ENCODE measurements at places on chromosomes 11 and 22.

DNA sequence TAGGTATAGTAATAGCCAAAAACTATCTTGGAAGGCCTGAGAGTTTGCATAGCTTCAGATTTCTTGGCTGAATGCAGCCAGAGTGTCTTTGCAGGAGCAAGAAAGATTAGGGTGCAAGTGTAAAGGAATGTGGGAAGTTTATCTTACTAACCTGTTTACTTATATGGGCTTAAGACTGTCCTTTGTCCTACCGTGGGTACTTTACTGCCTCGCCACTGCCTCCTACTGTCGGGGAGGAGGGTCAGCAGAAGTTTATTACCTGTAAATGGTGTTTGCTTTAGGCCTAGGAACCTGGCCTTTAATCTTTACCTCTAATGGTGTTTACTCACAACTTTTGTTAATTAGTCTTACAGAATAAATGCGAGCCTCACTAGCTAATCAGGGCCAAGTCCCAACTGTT, 633.8 kb downstream of the DLG2 start:
- no peak for DNase-seq

GRCh38 chr11:16960250-16960649, 54.0 kb downstream of the PLEKHA7 start:
- no peak for DNase-seq

GRCh38 chr11:69644962-69645675, 4.2 kb downstream of the CCND1 start:
- DNase-seq: no peak

DNA sequence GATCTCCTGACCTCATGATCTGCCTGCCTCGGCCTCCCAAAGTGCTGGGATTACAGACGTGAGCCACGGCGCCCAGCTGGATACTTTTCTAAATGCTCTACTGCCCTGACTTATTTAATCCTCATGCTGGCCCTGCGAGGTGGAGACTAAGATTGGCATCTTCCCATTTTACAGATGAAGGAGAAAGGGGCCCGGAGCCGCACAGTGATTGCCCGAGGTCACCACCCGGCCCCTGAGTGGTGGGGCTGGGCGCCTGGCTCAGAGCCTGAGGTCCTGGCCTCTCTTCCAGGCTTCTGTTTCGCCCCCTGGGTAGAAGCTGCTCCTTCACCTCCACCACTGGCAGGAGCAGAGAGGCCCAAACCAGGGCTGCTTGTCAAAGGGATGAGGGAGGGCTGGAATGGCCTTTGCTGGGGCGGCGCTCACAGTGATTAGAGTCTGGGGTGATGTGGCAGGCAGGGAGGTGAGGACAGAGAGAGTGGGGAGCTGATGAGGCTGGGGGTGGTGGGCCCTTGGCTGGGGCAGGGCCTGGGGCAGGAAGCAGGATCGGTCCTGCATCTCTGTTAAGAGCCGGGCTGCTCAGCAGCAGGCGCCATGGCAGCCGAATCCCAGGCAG, 15.4 kb upstream of the MPPED1 start:
- no peak for DNase-seq

GRCh38 chr22:50581031-50581949, 1.4 kb downstream of the CHKB start:
- DNase-seq: no peak

GRCh38 chr11:61164606-61165424, 3.6 kb upstream of the VPS37C start:
- no peak for DNase-seq

DNA sequence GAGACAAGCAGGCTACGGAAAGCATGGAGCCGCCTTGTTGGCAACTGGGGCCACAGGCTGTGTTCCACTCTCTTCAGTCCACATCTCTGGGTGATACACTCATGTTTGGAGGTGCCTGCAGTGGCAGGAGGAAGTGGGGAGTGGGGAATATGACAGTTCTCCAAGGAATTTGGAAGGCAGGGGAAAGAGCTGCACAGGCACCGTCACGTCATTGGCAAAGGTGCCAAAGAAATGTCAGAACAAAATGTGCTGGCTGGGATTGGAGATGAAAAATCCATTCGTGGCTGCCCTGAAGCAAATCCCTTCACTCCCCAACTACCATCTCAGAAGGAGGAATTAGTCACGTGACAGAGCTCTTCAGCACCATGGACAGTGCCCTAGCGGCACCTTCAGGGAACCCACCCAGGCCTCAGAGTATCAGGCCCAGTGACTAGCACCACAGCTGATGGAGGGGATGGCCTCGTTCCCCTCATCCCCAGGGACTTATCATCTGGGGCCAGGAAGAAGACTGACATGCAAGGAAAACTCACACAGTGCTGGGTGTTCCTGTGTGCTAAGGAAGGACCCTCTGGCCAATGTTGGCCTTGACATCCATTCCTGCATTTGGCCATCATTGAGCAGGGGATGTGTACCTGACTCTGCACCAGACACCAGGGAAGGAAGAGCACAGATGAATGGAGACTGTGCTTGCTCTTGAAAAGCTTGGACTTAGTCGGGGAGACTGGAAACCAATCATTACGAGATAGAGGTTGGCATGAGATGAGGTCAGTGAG, 48.5 kb upstream of the PRDM11 start:
- no peak for DNase-seq

GRCh38 chr11:10942620-10943019, 84.8 kb upstream of the ZBED5 start:
- no peak for DNase-seq

DNA sequence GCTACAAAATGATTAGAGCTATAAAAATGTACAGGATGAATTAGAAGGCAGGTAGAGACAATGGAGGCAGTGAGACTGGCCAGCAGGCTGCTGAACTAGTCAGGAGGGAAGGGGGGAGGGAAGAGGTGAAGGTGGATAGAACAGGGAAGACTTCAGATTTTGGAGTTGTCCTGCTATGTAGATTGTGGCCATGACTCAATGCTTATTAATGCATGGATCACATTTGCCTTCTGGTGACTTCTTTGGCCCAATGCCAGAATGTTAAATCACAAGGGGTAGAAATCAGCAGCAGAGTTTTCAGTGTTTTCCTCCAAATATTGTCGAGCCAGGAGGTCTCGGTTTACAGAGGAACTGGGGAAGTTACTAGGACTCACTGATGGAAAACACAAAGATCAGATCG, 346.6 kb downstream of the AASDHPPT start:
- no peak for DNase-seq

DNA sequence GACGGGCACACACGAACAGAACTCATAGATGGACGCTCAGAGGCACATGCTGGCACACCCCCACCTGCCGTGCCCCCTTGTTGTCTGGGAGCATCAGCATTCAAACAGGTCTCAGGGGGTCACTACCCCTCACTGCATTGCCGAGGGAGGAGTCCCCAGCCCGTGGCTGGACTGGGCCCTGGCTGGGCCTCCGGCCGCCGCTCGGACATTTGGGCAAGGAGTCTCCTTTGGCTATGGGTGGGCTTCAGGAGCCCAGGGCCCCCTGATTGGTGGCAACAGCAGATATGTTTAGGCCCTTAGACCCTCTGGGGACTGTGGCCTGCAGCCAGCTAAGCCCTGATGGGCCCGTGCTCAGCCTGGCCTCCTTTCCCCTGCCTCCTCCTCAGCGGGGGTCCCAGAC, 41.9 kb downstream of the FLRT1 start:
- no peak for DNase-seq

DNA sequence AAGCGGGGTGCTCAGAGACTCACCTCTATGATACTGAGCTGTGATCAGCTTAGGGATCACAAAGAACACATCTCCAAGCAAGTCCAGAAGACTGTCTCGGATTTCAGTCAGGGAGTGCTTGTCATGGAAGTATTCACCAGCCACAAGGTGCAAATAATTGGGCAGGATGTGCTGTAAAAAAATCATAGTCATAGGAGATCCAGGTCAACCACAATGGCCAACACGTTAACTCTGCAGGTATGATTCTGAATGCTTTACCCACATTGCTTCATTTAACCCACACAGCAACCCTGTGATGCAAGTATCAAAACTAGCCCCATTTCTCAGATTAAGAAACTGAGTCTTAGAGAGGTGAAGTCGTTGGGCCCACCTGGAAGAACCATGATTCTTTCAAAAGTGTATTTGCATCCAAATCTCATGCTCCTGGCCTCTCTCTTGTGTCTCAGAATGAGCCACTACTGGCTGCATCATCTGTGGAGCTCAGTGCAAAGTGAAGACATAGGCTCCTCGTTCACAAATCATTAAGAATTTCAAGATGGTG, 179.3 kb downstream of the BCR start:
- DNase-seq: no peak

GRCh38 chr11:19442554-19442910, 201.8 kb upstream of the E2F8 start:
- no peak for DNase-seq

GRCh38 chr11:118663902-118664301, 15.5 kb downstream of the TREH start:
- DNase-seq: no peak

GRCh38 chr11:68997124-68997994, 15.7 kb downstream of the MRGPRF start:
- no peak for DNase-seq

DNA sequence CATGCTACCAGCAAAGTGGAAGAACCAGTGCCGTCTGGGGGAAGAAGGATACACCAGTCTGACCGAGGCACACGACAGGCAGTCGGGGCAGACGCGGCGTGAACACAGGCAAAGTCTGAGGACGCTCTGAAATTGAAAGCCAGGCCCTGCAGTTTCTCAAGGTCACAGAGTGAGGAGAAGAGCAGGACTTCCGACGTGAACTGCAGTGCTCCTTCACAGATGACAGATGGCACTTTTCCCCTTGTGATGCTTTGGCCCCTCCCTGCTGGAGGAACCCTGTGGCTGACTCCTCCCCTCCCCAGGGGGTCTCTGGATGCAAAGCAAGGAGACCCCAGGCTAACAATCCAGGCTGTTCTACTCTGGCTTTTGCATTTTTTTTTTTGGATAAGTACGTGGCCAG, 19.6 kb upstream of the JAM3 start:
- DNase-seq: no peak

GRCh38 chr22:47355776-47356510, 593.5 kb downstream of the TBC1D22A start:
- no peak for DNase-seq

GRCh38 chr11:63745304-63746170, 23.0 kb downstream of the ZFTA start:
- no peak for DNase-seq

GRCh38 chr11:109993786-109994185, 99.4 kb upstream of the ZC3H12C start:
- DNase-seq: no peak

DNA sequence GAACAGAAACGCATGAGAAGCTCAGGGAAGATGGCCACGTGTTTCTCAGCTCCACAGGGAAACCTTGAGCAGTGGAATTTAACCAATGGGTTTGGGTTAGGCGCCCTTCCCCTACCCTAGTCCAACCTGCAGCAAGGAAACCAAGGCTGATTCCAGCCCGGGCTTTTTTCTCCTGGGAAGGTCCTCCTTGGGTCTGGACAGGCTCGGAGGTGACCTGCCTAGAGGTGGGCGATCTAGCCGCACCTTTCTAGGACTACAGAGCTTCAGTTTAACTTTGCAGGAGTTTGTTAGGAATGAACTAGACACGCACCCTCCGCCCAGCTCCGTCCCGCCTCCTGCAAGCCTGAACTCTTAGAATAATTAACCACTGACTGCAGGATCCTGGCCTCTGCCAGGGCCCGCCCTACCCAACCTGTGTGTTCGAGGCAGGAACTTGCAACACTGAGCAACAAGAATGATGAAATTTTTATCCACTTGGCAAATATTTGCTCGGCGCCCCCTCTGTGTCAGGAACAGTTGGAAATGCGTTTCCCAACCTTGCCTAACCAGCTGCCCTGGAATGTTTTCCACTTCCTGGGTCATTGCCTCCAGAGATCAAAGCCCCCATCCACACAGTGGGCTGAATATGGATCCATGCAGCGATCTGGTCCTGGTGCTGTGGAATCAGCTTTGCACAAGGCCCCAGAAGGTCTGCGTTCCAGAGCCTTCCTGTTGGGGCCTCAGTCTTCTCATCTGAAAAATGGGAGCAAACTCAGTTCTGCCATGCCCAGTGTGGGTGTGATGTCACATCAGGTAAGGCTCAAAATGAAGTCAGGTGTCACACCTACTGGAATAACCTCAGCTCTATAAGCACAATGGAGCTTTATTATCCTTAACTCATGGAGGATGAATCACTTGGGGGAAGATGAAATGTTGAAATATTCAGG, 13.3 kb downstream of the MPST start:
- DNase-seq: no peak

DNA sequence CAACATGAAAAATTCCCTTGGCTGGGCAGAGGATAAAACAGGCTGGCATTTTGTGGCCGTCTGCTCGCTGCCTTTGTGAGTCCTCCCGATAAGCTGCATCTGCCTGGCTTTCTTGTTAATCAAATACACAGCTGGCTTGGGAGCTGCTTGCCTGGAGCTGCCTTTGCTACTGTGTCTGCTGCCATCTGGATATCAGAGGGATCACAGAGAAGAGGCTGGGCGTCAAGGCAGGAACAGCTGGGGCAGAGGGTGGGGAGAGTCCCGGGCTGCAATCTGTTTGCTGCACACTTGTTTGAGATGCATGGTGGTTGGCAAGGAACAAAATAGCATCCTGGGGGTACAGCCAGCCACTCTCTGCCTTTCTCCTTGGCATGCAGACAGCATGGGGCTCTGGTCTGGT, 36.0 kb downstream of the COMMD9 start:
- peak; percentile 64 for DNase-seq

DNA sequence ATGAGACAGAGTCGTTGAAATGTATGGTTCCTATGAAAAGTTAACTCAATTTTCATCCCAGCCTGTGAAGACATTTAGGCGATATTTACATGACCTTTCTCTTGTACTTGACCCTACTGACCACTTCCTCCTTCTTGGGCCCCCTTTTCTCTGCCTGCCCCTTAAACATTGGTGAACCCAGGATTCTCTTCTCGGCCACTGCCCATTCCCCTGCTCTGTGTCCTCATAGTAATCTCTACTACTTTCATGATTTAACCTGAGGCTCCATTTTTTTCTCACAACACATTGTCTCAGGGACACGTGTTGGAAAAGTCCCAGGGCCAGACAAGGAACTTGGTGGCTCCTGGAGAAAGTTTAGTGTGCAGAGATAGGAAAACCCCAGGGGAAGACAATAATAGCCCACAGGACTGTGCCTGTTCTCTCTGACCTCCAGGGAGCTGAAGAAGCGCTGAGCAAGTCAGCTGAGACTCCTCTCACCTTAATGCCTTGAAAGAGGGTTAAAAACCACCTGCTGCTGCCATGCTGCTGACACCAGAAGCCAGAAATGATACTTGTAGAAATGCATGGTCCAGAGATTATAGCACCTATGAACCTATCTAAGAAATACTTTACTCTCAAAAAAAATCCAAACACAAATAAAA, 42.5 kb upstream of the SPATA19 start:
- DNase-seq: no peak

Measured in spinal cord (tissue), 10 donors.